Naive thymus-derived CD8-positive, alpha-beta T cell (primary cell): ENCODE measurements at places on chromosomes 5 and 9. TPM values are rescaled to one million over a fixed set of nuclear protein-coding genes. Genes with fewer than 3 reads are reported as not detected.

The SLCO6A1 gene
- not detected for polyA plus RNA-seq

The PDLIM4 gene
- not detected for polyA plus RNA-seq

The RCL1 gene
- polyA plus RNA-seq, result 22.2 TPM

The EIF4E1B gene
- not detected for polyA plus RNA-seq

The NREP gene
- 11.1 TPM for polyA plus RNA-seq

The FGF18 gene
- polyA plus RNA-seq, result not detected

The PPIP5K2 gene
- 21.4 TPM for polyA plus RNA-seq

The RETREG1 gene
- polyA plus RNA-seq, result 126 TPM

The PCDHB11 gene
- not detected for polyA plus RNA-seq

The CCL27 gene
- not detected for polyA plus RNA-seq

The KCNIP1 gene
- not detected for polyA plus RNA-seq

The TRIM7 gene
- not detected for polyA plus RNA-seq

The SPINK5 gene
- polyA plus RNA-seq, result not detected

The ALDH1A1 gene
- polyA plus RNA-seq, result not detected

The ARL15 gene
- 12.4 TPM for polyA plus RNA-seq

The SOHLH1 gene
- polyA plus RNA-seq, result not detected

The DCTN3 gene
- polyA plus RNA-seq, result 117 TPM

The IRX2 gene
- polyA plus RNA-seq, result not detected

The SLC1A3 gene
- polyA plus RNA-seq, result not detected

The SAP30L gene
- polyA plus RNA-seq, result 35.6 TPM

The AFAP1L1 gene
- polyA plus RNA-seq, result 1.2 TPM

The EMB gene
- 164 TPM for polyA plus RNA-seq

The ZNF622 gene
- polyA plus RNA-seq, result 55.9 TPM

The PCDHB15 gene
- polyA plus RNA-seq, result not detected

The PCDHAC2 gene
- polyA plus RNA-seq, result not detected

The ZNF879 gene
- 4.1 TPM for polyA plus RNA-seq

The PRR7 gene
- 20.6 TPM for polyA plus RNA-seq

The LVRN gene
- not detected for polyA plus RNA-seq

The TMEM252 gene
- not detected for polyA plus RNA-seq
